ENCODE measurements at places on chromosomes 7 and 10.
A peak's percentile ranks its signal among the peaks of the same experiment; 100 is the strongest.

DNA sequence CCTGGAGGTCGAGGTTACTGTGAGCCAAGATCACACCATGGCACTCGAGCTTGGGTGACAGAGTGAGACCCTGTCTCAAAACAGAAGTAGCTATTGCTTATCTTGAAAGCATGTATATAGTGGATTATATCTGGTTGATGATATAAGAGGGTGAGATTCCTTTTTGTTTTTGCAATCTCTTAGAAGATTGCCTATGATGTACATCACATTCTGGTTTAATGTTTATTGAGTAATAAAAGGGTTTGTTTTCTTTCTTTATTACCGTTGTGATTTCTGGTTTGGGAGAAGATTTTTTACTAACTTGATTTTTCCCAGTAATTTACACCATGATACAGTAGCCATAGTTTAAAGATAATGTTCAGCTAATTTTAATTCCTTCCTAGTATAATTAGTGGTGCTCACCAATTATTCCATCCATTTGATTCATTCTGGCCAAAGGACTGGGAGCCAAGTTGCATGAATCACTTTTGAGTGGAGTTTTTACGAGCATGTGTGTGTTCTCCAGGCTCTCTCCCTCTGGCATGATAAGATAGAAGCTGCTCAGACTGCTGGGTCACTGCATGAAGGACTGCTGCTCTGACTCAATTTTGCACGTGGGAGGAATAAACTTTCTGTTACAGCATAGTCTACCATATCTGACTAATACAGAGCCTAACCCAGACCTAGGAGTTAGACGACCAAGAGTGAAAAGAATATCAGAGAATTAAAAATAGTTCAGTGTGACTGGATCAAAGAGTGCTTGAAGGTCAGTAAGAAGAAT lies 13.5 kb upstream of the TSPAN13 start:
- DNase-seq: peak; percentile 90

- no peak for DNase-seq
These were observed 67.1 kb downstream of the RELN start for GRCh38 chr7:103922407-103922806.

DNA sequence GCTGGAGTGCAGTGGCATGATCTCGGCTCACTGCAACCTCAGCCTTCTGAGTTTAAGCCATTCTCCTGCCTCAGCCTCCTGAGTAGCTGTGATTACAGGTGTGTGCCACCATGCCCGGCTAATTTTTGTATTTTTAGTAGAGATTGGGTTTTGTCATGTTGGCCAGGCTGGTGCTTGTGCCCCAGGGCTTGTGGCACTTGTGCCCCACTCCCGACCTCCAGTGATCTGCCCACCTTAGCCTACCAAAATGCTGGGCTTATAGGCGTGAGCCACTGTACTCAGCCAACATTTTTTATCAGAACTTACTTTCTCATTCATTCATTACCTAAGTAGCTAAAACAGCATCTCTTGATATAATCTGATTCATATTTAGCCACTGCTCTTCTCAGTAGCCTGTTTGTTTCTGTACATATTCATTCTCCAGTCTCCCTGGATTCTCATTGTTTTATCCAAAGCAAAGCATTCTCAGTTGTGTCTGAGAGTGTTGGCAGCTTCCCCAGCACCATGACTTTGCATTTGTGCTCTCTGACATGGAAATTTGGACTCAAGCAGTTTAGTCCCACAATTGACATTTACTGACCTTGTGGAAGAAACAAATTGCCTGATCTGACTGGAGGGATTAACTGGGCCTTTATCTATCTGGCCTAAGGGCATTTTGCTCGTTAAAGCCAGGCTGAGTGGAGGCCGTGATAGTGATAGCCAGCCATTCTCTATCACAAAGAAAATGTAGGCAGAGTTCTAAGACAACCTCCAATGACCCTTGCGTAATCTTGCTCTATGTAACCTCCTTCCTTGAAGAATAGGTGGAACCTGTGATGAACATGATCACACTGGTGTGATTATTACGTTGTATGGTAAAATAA lies 44.9 kb downstream of the AKR1B15 start:
- peak; percentile 96 for DNase-seq

DNA sequence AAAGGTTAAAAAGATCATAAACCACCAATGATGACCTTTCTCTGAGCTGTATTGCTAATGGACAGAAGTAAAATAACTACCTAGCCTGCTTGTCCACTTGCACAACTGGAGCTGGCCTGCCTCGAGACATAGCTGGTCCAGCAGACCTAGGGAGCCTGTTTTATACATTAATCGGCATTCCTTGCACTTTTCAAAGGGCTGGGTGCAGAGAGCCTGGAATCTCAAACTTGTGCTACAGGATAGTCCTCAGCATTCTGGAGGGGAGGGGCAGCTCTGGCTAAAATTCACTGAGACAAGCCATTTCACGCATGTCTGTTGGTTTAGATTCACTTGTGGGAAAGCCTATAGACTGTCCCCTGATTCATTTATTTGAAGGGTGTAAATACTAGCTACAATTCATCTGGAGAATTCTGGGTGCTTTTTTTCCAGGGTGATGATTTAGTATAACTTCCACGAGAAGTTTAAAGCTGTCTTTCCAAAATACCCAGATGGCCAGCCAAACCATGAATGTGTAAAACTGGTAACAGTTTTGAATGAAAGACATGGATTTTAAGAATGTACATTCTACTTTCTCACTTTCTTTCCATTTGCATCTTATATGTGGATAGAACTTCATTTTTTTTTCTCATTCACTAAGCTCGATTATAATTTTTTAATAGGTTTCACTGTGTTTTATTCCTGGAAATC lies 389.4 kb downstream of the KCNMA1 start:
- DNase-seq: no peak

GRCh38 chr7:114150689-114151088 lies 231.9 kb upstream of the PPP1R3A start:
- DNase-seq: no peak

- no peak for DNase-seq
These were observed 91.8 kb downstream of the KLF6 start for GRCh38 chr10:3693022-3693697.

DNA sequence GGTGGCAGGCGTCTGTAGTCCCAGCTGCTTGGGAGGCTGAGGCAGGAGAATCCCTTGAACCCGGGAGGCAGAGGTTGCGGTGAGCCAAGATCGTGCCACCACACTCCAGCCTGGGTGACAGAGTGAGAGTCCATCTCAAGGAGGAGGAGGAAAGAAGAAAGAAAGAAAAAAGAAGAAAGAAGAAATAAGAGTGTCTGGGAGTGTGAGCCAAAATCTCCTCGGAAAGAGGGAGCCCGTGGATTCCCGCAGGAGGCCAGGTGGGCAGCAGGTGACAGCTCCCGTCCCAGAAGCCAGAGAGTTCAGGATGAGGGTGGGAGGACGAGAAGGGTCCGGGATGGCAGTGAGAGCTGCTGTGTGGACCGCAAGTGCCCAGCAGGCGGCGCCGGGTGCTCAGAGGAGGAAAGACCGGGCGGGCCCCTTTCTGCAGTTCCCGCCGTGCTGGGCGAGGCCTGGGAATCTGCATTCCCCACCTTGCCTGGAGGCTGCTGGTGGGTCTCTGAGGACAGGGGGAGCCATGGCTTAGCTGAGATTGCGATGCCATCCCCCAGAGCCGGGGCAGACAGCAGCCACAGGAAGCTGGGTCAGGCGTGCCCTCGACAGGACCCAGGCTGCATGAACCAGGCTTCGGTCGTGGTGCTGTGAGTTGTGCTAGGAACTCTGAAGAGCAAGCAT lies 17.1 kb upstream of the AMZ1 start:
- peak; percentile 77 for DNase-seq

DNA sequence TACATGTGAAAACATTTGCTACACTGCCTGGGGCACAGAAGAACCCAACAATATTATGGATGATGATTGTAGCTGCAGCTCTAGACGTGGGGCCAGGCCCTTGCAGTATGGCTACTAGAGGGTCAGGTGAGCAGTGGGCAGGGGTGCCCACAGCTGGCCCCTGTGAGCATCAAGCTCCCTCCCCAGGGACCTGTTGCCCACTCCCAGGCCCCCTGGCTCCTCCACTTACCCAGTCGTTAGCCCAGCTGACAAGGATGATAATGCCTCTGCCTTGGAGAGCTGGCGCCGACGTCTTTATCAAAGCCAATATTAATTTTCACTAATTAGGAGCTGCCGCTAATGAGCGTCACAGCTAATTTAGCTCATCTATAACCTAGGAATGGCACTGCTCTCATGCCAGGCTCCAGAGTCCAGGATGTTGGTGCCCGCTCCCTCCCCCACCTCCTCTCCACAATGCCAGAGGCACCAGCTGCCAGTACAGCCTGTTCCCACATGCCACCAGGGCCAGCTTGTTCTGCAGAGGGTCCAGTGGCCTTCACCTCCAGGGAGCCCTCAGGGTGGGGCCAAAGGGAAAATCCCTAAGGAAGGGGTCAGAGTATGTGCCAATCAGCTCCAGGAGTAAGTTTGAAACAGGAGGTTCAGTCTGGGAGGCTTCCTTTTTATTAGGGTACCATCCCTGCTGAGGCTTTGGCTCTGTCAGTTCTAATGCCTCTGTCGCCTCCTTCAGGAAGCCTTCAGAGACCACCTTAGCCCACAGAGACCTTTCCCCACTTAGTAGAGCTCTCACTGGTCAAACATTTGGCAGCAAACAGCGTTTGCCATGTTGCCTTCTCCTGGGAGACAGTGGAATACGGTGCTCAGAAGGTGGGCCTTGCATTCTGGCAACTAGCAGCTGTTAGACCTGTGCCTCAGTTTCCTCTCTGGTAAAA lies 77.2 kb downstream of the CDH23 start:
- DNase-seq: no peak

- no peak for DNase-seq
These were observed 5.1 kb upstream of the LBX1 start for GRCh38 chr10:101234333-101234732.

- no peak for DNase-seq
These were observed 22.1 kb upstream of the AOAH start for GRCh38 chr7:36746347-36746746.

DNA sequence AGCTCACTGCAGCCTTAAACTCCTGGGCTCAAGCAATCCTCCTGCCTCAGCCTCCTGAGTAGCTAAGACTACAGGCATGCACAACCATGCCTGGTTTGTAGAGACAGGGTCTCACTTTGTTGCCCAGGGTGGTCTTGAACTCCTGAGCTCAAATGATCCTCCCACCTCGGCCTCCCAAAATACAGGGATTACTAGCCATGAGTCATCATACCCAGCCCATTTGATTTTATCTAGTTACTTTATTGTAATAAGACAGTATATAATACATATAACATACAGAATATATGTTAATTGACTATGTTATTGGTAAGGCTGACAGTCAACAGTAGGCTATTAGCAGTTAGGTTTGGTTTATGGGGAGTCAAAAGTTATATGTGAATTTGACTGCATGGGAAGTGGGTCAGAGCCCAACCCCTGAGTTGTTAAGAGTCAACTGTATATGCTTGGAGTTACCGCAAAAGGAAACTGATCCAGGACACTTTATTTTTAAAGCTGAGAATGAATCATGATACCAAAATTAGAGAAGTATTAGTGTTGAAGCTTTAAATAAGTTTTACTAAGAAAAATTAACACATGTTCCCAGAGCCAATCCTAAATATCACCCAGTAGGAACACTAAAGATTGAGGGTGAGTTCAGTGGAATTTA lies 20.7 kb upstream of the KMT2E start:
- DNase-seq: peak; percentile 75

GRCh38 chr10:44398747-44399658 lies 14.1 kb upstream of the CXCL12 start:
- DNase-seq: no peak

DNA sequence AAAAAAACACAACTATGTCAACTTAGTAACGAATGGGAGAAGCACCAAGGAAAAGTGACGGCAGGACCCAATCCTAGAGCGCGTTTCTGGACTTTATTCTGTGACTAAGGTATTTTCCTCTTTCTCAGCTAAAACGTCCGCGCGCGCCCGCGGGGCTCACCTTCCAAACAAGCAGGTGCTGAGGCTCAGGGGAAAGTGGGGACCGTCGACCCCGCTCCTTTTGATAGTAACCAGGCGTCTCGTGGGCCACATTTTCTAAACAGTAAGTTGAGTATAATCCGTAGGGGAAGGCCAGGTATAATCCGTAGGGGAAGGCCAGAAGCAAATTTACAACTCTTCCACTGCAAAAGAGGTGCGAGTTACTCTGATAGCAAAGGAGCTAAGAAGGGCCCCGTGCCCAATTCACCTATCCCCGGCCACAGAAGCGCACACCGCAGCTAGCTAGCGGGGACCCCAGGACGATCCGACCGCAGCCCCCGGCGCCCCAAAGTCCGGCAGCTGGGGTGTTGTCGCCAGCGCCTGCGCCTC lies 743 bp downstream of the MKI67 start:
- no peak for DNase-seq

DNA sequence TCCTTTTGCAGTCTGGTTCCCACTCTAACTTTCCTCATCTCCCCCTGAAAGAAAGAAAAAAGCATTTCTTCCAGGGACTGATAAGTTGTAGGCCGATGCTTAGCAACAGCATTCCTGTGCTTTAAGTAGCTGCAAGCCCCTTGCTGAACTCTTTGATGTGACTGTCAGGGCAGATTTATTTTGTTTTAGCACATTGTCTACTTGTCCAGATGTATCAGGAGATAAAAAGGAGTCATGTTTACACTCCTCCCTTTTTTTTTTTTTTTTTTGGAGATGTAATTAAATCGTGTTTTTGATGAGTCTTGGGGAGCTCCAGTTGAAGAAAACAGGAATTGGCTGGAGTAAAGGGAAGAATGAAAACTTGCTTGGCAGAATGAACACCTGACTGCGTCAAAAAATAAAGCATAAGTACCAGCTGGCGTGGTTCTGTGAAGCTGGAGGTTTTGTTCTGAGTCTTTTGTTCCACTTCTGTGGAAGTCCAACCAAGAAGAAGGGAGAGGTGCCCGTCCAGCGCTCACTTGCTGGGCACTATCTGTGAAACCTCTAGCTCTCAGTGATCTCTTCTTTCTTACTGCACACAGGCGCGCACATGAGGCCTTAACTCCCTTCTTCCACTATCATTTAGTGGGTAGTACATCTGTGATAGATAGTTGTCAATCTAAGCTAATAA lies 871.7 kb downstream of the LRMDA start:
- peak; percentile 43 for DNase-seq

DNA sequence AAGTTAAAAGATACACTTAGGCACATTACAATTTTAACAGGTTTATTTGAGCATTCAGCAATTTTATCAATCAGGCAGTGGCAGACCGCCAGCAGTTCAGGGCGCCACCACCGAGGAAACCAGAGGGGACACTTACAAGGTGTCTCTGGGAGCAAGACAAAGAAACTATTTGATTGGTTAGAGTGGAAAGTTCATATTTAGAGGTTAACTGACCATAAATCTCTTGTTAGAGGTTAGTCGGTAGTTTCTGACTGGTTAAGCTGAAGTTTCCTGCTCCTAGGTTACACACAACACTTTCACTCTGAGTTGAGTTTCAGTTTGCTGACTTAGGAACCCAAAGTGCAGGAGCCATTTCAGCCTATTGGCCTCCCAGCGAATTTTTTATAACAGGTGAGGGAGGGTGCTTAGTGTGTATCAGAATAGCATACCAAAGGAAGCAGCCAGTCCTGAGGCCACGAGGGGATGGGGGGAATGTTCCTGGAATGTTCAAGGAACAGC lies 10.8 kb upstream of the PVRIG start:
- DNase-seq: no peak

GRCh38 chr7:141114029-141114664 lies 40.3 kb downstream of the TMEM178B start:
- DNase-seq: no peak
